ENCODE measurements at places on chromosomes 6 and 20.

GRCh38 chr6:91483415-91484105, 896.7 kb upstream of the MAP3K7 start:
- no peak for DNase-seq

DNA sequence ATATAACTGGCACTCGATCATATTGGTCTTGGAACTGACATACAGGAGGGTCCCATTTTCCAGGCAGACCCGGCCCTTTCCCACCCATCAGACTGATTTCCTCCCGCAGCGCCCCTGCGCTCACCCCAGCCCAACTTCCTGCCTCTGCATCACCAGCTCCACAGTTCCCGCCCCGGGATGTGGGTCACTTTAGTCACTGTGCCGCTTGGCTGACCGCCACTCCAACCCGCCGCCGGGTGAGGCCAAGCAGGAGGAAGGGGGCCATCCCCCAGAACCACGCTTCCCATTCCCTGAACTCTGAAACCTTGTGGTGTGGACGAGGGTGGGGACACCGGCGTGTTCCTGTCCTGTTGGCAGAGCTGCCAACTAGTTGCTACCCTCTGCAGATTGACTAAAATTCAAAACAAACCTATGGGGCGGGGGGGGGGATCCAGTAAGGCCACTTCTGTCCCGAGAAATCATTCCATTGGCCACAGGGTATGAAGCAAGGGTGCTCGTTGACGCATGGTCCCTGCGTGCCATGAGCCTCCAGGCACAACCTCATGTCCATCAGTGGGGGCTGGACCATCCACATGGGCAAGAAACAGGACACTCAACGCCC, 12.3 kb downstream of the TGM2 start:
- no peak for DNase-seq

- DNase-seq = no peak
Measured at GRCh38 chr20:53040693-53041589, 68.8 kb downstream of the TSHZ2 start.

- DNase-seq = no peak
Measured at GRCh38 chr20:41141153-41141815, 3.9 kb downstream of the PLCG1 start.

GRCh38 chr20:31494131-31494530, 19.0 kb downstream of the REM1 start:
- no peak for DNase-seq

- no peak for DNase-seq
Measured at GRCh38 chr20:52965819-52966218, 6.3 kb upstream of the TSHZ2 start.

DNA sequence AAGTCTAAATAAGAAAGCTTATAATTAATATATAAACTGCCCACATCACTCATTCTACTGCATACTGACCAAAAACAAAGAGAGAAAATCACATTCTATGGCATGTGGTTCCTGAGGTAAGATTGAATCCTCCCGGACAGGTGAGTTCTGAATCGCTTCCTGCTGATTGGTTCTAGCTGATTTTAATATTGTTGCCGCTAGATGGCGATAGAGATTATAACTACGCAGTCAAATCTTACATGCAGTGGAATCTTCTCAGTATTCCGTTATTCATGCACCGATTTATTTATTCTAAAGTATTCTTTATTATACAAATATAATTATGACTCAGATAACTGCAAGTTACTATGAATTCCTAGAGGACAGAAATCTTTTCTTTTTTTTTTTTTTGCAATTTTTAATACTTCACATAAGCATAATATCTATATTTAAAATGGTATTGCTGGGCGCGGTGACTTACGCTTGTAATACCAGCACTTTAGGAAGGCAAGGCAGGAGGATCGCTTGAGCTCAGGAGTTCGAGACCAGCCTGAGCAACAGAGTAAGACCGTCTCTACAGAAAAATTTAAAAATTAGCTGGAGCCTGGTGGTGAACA, 24.2 kb upstream of the TMX4 start:
- no peak for DNase-seq

DNA sequence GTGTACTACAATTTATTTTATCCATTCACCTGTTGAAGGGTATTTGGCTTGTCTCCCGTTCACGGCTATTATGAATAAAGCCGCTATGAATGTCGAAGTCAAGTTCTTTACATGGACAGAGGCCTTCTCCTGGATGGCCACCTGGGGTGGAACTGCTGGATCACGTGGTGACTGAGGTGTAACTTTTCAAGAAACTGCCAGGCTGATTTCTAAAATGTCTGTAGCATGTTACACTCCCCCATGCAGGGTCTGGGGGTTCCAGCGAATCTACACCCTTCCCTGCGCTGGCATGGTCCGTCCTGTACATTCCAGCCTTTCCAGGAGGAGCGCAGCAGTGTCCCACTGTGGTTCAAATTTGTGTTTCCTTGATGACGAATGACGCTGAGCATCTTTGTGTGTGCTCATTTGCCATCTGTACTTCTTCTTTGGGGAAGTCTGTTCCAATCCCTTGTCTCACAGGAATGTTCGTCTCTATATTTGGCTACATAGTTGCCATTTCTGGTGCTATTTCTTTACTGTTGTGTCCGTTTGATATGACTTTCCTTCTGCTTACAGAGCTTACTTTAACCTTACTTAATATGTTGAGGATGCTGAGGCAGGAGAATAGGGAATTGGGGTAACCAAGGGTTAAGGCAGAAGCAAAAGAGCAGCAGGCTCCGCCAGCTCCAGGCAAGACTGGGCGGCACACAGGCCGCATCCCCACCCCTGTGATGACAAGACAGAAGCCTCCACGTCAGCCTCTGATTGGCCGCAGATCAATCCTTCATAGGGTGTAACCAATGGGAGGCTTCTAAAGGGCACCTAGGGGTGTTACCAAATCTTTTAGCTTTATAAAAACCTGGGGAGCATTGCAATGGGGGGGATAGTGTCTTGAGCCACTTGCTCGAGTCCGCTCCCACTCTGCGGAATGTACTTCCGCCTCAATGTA, 106.6 kb downstream of the TAF4 start:
- DNase-seq = no peak

GRCh38 chr20:20483328-20483727, 115.4 kb downstream of the INSM1 start:
- no peak for DNase-seq

- no peak for DNase-seq
Measured at GRCh38 chr6:160534050-160534696, 129.9 kb downstream of the LPA start.

GRCh38 chr20:50567860-50568548, 57.8 kb downstream of the PTPN1 start:
- DNase-seq = no peak
